ENCODE measurements at places on chromosomes 7 and 10.

DNA sequence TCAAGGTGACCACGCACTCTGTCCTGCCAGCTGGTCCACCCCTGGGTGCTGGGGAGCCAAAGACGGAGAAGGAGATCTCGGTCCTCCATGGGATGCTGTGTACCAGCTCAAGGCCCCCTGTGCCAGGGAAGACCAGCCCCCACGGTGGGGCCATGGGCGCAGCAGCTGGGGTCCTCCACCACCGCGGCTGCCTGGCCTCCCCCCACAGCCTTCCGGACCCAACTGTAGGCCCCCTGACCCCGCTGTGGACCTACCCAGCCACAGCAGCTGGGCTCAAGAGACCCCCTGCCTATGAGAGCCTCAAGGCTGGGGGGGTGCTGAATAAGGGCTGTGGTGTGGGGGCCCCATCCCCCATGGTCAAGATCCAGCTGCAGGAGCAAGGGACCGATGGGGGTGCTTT, 5.4 kb downstream of the NYAP1 start:
- DNase-seq = no peak

DNA sequence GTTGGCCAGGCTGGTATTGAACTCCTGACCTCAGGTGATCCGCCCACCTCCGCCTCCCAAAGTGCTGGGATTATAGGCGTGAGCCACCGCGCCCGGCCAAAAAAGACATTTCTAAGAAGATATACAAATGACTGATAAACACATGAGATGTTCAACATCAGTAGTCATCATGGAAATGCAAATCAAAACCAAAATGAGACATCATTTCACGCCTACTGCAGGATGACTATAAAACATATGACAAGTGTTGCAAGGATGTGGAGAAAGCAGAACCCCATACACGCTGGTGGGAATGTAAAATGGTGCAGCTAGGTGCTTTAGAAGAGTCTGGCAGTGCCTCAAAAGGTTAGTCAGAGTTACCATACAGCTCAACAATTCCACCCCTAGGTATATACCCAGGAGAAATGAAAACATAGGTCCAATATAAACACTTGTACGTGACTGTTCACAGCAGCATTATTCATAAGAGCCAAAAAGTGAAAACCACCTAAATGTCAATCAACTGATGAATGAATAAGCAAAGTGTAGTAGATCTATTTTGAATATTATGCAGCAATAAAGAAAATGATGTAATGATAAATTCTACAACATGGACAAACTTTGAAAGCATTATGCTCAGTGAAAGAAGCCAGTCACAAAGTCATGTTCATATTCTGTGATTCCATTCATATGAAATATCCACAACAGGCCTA, 24.5 kb downstream of the TMEM209 start:
- peak; percentile 89 for DNase-seq

GRCh38 chr10:86946213-86947155, 10.9 kb downstream of the MMRN2 start:
- no peak for DNase-seq

- DNase-seq = no peak
Measured at GRCh38 chr7:101702362-101702850, 73.3 kb upstream of the MYL10 start.

DNA sequence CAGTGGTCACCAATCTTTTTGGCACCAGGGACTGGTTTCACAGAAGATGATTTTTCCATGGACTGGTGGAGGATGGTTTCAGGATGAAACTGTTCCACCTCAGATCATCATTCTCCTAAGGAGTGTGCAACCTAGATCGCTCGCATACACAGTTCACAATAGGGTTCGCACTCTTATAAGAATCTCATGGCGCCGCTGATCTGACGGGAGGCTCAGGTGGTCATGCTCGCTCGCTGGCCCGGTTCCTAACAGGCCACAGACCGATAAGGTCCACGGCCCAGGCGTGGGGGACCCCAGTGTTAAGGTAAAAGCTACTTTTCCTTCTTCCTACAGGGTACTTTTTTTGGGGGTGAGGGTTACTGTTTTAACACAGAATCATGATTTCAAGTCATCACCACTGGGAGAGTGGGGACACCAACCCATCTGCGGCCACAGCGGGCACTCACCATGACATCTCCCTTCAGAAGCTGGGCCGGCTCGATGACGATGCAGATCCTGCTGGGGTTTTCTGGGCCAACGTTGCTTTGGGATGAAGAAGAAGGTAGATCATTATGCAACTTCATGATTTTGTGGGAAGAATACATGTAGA, 170.5 kb downstream of the TNS3 start:
- no peak for DNase-seq

DNA sequence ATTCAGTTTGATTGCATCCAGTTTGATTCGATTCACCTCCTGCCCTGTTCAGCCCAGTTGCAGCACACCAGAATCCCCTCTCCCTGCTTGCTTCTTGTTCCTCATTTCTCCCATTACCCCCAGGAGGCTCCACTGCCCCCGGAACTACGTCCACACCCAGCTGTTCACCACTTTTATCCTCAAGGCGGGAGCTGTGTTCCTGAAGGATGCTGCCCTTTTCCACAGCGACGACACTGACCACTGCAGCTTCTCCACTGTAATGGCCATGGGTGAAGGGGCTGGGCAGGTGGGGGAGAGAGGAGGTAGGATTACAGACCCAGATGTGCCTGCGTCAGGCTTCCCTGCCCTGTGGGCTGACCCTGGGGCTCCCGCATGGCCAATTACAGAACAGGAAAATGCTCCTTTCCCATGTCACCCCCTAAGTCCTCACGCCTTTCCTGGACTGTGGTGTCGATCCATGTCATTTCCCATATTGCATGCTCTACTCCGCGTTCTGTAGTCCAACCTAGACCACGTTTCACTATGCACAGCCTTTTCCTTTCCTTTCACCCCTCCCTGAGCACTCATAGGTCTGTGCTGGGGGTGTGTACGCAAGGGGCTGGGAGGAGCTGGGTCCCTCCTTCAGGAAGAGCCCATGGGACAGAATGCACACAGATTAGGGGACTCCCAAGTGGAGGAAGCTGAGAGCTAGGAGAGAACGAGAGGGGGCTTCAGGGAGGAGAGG, 8.2 kb downstream of the GHRHR start:
- DNase-seq = no peak

DNA sequence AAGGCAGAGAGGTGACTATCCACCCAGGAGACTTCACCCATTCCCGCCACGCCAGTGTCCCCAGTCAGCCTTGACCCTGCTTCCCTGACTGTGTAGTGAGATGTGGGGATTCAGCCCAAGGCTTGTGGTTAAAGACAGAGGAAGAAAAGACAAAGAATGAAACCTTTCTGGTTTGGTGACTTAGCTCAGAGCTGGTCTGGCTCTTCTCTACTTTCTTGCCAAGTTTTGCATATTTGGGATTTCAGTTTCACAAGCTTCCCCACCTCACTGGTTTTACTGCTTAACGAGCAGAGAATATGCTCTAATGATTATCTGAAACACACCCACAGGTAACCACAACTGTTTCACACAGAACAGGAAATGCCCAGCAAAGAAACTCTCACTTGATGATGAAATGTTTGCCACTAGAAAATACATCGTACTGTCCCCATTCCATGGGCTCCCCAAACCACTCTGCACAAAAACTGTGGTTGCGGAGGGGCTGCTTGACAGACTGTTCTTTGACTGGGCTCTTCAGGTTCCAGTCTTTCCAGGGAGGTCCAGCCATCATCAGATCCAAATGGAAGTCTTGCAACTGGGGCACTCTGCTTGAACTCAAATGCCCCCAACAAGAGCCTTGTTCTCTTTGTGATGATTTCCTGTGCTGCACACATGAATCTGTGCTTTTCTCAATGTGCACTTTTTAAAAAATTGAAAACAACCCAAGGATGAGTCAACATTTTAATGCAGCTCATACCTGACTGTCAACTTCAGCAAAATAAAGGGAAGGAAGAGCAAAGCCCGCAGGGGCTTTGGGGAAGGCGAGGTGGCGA, 95.5 kb downstream of the CTBP2 start:
- peak; percentile 91 for DNase-seq

GRCh38 chr10:84547616-84548015, 219.2 kb downstream of the CCSER2 start:
- DNase-seq = no peak

DNA sequence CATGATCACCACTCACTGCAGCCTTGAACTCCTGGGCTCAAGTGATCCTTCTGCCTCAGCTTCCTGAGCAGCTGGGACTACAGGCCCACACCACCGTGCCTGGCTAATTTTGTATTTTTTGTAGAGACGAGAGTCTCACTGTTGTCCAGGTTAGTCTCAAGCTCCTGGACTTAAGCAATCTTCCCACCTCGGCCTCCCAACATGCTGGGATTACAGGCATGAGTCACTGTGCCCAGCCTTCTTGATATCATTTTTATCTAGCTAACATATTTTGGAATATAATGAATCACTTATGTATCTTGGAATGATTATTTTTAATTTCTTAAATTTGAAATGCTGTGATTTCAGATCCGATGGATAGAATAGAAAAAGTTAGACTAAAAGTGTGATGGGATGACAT, 18.4 kb downstream of the ARL4A start:
- no peak for DNase-seq

GRCh38 chr10:11573497-11573896, 38.0 kb downstream of the USP6NL start:
- peak; percentile 23 for DNase-seq

- peak; percentile 93 for DNase-seq
Measured at GRCh38 chr10:35219891-35220890, 93.5 kb downstream of the CREM start.

DNA sequence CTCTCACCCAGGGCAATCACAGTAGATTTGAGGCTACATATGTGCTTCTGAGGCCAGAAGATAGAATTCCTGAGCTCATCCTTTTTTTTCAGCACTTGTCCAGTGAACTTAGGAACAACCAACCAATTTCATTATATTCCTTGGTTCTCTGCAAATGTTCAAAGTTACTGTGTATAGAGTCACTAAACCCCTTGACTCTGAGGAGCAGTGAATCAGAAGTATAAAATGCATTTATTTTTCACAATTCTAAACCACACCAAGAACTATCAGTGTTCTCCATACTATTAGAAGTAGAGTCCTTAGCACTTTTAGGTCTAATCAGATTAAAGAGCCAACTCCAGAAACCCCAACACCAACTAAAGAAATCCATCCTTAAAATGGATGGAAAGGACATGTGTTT, 19.6 kb upstream of the PAPSS2 start:
- no peak for DNase-seq

GRCh38 chr7:129875745-129876411, 76.9 kb downstream of the UBE2H start:
- peak; percentile 79 for DNase-seq

- no peak for DNase-seq
Measured at GRCh38 chr7:104113788-104114187, 94.0 kb downstream of the ORC5 start.

- peak; percentile 14 for DNase-seq
Measured at GRCh38 chr7:65239707-65240352, 133.8 kb upstream of the ZNF92 start.

GRCh38 chr7:63899691-63900393, 98.8 kb upstream of the ZNF722 start:
- DNase-seq = no peak

GRCh38 chr10:121087129-121087528, 236.0 kb downstream of the WDR11 start:
- no peak for DNase-seq

GRCh38 chr10:43452356-43452914, 15.5 kb downstream of the ZNF487 start:
- no peak for DNase-seq

GRCh38 chr7:110105307-110105706, 985.6 kb upstream of the LRRN3 start:
- no peak for DNase-seq

DNA sequence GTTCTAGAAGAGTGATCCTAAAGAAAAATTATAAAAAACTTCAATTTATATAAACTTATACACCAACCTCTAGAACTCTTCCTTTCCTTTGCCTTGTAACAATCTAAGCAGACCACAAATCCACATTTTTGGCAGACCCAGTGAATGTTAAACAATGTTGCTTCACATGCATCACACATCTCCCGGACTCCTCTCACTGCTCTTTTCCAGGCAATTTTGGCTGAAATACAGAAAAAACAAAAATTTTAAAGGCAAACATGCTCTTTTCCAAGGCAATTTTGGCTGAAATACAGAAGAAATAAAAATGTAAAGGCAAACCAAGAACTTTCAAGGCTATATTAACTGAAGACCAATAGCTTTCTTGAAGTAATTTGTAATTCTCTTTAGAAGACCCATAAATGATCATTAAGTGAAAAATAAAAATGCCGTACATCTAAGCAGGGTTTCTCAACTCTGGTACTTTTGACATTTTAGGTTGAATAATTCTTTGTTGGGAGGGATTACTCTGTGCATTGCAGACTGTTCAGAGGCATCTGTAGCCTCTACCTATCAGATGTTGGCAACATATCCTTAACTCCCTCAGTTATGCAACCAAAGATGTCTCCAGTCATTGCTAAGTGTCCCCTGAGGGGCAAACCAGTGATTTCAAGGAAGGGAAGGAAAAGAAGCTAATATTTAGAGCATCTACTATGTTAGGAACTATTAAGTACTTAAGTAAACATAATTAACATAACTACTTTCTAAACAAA, 64.4 kb downstream of the NRBF2 start:
- DNase-seq = peak; percentile 89

DNA sequence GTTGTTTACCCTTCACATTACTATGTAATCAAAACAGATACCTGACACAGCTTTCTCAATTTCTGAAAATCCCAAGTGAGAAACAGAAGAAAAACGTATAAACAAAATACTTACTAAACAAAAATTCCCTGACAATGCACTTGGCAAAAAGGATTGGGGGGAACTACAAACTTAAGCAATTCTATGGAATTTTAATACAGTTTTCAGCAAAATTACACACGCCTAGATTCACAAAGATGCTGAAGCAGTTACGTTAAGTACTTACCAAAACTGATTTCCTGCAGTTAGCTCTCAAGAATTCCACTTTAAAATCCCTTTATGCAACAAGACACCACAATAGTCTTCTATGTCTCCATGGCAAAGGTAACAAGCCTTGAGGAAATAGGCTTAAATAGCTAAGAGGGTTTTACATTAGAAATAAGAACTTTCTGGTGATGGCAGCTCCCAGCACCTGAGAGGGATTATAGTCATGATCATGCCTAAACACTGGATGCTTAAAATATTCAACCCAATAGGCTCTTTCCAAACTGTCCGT, 10.8 kb downstream of the TOMM7 start:
- DNase-seq = no peak

GRCh38 chr7:45890902-45891461, 2.7 kb downstream of the IGFBP1 start:
- DNase-seq = peak; percentile 16

DNA sequence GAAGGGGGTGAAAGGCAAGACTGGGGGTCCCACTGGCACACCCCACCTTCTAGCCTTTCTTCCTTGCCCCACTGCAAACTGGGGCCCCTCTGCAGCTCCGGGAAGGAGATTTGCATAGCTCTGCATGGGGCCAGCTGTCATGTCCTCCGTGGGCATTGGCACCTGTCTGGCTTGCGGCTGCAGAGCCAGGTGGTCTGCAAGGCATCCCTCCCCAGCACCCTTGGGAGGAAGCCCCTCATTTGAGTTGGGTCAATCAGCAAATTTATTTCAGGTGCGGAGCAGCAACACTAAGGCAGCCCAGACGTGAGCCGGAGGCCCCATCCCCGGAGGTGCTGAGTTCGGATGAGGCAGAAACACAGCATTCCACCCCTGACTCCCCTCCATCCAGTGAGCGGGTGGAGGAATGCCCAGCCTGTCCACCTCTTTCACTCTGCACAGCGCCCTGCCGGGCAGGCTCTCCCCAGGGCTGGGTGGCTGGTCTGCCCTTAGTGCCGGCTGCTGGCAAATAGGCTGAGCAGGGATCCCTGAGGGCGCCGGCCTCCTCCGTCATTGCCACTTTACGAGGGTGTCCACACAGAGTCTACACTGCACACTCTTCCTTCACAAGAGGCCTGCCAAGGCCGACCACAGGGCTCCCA, 143.2 kb downstream of the TCERG1L start:
- no peak for DNase-seq

- DNase-seq = no peak
Measured at GRCh38 chr7:1873857-1874589, 203.9 kb downstream of the ELFN1 start.

Data from astrocyte (in vitro differentiated cells and primary cell).